IPS DF 6.9 (cell line): ENCODE measurements at places on chromosomes 12 and 14.

- no peak for DNase-seq
Observed at GRCh38 chr12:120100630-120101029, 15.9 kb downstream of the RAB35 start.

DNA sequence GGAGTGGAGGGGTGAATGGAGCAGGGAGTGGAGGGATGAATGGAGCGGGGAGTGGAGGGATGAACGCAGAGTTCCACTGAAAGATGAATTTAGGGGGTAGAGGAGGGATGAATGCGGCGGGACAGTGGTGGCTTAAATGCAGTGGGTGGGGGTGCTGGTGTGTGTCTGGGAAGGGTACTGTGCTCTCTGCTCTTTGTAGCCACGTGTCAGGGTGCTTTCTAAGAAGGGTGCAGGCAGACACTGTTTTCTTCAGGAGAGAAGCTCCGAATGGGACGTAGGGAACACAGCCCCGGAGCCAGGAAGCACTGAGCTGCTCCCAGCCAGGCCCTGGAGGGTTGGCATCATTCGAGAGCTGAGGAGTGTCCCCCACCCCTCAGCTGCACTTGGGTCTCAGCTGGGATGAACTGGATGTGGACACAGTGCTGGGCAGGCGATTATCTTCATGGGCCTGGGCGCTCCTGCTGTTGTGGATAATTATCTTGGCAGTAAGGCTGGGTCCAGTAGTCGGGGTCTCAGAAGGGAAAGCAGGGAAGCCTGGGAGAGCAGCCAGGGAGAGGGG is 9.5 kb upstream of the CEP170B start:
- DNase-seq: no peak

GRCh38 chr12:106205208-106206069 is 42.4 kb downstream of the CKAP4 start:
- no peak for DNase-seq

DNA sequence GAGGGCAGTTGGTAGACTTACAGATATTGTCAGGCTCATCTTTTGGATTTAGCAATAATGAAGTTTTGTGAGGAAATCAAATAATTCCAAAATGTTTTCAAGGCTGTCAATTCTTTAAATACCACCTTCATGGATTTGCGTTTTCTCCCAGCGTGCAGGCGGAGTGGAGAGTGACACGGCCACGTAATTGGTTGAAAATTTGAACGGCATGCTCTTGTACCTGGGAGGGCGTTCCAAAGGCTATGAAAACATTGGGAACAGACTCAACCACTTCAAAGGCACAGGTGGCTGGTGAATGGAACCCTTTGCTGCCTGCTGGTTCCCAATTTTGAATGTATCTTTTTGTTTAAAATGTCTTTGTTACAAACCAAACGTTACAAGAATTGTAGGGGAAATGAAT is 12.4 kb downstream of the SMIM41 start:
- no peak for DNase-seq

GRCh38 chr14:101116486-101117130 is 213.1 kb upstream of the RTL1 start:
- no peak for DNase-seq

DNA sequence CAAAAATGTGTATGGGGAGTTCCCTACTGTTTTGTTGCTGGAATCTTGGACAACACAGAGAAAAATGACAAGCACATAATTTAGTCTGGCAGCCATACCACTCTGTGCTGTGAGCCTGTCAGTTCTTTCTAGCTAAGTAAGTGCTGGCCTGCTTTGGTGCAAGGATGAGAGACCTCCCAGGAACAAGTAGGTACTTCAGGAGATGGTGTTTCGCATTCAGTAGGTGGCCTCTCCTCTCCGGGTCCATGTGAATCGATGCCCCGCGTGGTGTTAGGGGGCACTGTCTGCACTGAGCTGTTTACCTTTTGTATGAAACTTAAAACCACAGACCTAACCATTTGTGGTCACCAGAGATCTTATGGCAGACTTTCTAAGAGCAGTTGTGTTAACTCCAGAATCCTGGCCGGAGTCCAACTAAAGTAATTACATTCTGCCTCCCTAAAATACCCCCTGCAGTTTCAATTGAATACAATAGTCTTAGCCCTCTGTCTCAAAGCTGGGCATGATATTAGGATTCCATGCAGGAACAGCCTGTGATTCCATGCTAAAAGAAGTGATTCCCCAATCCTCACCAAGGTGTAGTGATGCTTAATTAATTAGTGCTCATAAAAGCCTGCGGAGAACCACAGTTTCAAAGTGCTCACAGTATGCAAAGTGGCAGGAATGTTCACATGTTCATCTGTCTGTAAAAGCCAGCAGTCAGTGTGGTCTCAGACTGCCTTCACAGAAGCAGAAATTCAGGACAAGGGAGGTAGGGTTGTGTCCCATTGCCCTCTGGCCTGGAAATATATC is 64.2 kb downstream of the LLPH start:
- DNase-seq: no peak

- DNase-seq: no peak
Observed at GRCh38 chr12:63305901-63306875, 155.2 kb upstream of the AVPR1A start.

GRCh38 chr12:18242380-18243089 is 18.8 kb upstream of the PIK3C2G start:
- DNase-seq: no peak

DNA sequence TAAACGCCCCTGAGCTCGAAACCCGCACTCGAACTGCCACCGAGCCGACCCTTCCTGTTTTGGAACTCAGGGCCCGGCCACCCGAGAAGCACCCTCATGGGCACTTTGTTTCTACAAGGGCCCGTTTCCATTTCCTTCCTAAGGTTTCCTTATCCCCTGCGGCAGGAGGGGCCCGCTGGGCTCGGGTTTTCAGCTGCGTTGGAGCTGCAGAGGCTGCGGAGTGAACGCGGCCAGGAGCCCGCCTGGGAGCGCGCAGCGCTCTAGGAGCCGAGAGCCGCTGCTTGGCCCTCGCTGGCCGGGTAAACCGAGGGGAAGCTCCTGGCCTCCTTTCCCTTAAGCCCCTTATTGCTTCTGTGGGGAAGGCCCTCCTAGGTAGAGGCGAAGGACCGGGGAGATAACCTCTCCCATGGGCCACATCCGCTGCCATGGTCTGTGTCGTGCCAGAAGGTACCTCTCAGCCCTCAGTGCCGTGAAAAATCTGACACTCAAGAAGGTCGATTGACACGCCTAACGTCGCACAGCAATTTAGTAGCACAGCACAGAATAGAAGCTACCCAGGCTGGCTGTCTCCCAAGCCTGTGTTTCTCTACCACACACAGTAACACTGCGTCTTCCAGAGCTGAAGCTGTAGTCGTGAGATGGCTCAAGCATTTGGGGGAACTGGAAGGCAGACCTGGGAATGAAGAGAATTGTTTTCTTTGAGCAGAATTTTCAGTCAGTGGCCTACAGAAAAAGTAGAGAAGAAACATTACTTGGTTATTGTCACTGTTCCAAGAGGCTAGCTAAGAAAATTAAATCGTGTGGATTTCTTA is 12.9 kb upstream of the CALM1 start:
- no peak for DNase-seq

GRCh38 chr12:102534899-102535298 is 54.5 kb upstream of the IGF1 start:
- DNase-seq: no peak

DNA sequence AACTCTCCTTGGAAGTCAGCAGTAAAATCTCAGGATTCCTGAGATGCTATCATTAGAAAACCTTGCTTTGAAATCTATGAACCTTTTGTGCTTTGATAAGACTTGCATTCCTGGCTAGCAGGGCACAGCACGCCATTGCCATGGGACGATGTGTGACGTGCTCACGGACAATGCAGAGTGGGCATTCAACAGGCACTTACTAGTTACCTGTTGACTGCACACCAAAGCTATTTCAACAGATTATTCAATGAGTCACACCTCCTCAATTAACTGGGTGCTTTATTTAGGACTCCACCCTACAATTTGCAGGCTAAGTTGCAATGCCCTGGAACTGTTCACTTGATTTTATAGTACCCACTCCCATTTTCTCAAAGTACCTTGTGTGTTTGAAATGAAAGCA is 11.3 kb downstream of the NOS1 start:
- no peak for DNase-seq

GRCh38 chr14:65849091-65849490 is 436.6 kb downstream of the FUT8 start:
- no peak for DNase-seq

GRCh38 chr12:45050751-45051571 is at the start of gene DBX2:
TSS of gene DBX2 (minus strand) at chr12:45051099. CDS start at chr12:45050927, 172 bp downstream.
- DNase-seq: no peak

GRCh38 chr12:124073356-124074035 is 100.5 kb downstream of the ZNF664 start:
- DNase-seq: no peak

DNA sequence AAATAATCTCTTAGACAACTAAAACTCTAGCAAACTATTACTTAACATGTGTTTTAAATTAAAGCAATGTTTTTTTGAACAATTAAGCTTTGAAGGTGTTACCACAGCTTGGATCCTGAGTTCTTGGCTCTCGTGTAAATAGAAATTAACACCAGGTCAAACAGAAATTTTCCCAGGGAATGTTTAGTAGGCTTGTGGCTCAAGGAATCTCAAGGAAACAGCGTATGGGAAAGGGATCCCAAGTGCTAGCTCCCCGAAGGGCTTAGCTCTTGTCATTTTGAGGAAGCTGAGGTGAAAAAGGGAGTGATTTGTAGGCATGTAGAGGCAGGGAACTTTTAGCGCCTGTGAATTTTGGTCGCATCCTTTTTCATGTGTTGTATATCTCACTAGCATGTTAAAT is 11.4 kb downstream of the KNTC1 start:
- DNase-seq: no peak

DNA sequence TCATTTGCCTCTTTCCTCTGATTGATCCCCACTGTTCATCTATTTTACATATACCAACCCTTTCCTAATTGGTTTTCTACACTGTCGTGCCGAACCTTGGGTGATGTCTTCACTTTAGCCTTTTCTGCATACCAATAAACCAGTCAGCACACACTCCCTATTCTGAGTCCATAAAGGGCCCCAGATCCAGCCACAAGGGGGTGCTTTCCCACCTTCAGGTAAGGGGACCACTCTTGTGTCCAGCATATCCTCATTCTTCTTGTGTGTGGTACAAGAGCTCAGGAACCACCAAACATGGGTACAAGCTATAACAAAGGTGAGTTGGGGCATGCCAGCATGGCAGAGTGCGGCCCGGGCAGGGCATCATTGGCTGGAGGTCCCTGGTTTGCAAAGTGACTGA is 859.8 kb downstream of the FSCB start:
- no peak for DNase-seq

DNA sequence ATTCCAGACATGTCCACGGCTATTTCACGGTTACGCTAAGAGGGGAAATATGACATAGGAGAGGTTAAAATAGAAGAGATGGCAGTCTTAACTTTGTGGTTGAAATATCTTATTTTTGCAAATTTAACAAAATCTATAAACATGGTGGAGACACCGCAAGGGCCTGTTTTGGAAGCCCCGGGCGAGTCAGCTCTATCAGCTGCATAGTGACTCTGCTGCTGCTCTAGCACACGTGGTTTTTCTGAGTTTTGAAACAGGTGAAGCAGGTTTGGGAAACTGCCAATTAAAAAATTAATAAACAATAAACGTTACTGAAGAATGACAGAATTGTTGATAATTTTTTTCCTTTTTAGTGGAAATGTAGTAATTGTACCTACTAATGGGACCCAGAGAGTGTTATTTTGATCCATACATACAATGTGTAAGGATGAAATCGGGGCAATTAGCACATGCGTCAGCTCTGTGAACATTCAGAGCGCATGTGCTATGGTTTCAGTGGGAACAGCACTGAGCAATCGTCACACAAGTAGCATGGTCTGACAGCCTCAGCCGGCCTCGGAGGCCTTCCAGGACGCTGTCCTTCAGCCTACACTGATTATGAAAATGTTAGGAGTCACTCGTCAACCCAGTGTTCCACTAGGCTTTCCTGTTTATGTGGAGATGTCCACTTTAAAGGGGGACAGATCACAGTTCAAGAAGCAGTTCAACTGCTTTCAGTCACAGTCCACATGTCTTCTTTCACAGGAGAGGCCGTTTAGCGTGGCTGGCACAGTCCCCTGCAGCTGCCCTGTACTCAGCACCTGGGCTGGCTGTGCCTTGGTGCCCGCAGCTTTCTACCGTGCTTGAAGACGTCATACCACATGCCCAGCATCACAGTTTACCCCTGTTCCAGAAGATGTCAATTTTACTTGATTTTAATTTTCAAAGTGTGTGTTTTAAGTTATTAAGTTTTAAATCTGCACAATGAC is 51.8 kb downstream of the MOK start:
- no peak for DNase-seq

DNA sequence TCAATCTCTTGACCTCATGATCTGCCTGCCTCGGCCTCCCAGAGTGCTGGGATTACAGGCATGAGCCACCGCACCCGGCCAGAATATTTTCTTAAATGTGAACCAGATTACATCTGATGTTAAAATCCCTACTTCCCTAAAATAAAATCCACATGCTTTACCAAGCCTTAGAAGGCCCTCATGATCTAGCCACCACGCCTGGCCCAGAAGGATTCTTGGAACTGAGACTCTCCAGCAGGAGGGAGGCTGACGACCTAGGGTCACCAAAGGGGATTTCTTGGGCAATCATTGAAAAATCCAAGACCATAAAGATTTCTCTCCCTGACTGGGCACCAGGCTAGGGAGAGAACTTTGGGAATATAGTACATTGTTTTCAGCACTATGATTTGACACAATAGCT is 25.2 kb upstream of the RASSF3 start:
- no peak for DNase-seq

DNA sequence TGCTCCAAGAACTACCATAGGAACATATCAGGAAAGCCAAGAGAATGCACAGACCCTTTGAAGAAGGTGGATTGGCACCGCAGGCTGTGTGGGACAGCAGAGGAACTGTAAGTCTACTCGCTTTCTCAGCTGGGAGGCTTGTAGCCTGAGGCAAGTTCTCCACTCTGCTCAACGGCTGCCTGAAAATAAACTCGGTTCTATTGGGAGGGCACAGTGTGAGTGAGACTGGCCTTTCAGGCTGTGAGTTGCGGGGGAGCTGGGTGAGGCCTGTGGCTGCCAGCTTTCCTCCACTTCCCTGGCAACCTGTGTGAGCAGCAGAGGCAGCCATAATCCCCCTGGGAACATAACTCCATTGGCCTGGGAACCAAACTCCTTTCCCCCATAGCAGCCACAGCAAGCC is 132.1 kb downstream of the ANKS1B start:
- DNase-seq: no peak

GRCh38 chr14:24297190-24297964 is 2.2 kb downstream of the DHRS1 start:
- no peak for DNase-seq

DNA sequence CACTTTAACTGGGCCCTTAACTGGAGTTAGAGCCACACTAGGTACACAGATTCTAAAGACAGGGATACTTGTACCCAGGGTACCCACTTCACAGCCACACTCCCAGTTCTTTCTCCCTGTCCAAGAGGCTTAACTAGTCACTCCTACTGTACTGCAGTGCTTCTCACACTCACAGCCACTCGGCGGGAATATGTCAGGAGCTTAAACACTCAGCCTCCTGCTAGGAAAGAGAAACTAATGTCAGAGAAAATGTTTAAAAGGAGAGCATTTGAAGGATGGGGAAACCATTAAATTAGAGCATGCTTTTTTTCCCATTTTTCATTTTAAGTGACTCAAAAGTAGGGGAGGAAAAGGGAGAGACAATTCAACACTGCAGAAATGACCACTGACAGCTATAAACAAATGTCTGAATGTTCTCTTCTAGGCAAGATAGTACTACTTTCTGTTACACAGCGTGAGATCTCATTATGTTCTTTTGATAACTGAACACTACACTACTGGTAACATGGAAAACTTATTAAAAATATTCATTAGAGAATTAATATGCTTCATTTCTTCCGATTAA is 22.9 kb upstream of the MDM1 start:
- no peak for DNase-seq

- no peak for DNase-seq
Observed at GRCh38 chr14:100442036-100442435, 118.9 kb downstream of the SLC25A47 start.

GRCh38 chr14:51314321-51315015 is 74.4 kb downstream of the TMX1 start:
- DNase-seq: no peak
